ENCODE measurements at places on chromosomes 6 and 20.

- DNase-seq = no peak
Measured at GRCh38 chr6:147805155-147805554, 296.7 kb downstream of the SAMD5 start.

- DNase-seq = peak; percentile 32
Measured at GRCh38 chr20:53834062-53834442, 236.3 kb downstream of the BCAS1 start.

- no peak for DNase-seq
Measured at GRCh38 chr6:163335671-163336545, 78.6 kb upstream of the QKI start.

DNA sequence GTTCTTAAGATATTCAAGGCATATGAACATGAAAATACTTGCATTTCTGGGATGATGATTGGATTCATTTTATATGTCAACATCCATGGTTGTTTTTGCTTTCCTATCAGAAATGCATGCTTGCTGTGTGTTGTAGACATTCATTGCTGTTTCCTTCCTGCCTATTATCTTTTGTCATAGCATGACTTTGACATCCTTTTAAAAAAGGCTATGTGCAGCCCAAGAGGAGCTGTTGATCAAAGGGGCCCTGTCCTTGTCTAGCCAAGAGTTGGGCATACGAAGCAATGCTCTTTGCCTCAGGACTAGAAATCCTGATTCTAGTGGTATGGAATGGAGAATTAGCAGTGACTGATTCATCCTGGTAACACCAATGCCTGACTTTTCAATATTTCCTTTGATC is 143.1 kb downstream of the RNF144B start:
- no peak for DNase-seq

GRCh38 chr6:10415617-10416480 is 975 bp upstream of the TFAP2A start:
- no peak for DNase-seq

- no peak for DNase-seq
Measured at GRCh38 chr6:29941471-29941870, 861 bp upstream of the HLA-A start.

- DNase-seq = peak; percentile 72
Measured at GRCh38 chr6:137389150-137389704, 105.0 kb downstream of the OLIG3 start.

DNA sequence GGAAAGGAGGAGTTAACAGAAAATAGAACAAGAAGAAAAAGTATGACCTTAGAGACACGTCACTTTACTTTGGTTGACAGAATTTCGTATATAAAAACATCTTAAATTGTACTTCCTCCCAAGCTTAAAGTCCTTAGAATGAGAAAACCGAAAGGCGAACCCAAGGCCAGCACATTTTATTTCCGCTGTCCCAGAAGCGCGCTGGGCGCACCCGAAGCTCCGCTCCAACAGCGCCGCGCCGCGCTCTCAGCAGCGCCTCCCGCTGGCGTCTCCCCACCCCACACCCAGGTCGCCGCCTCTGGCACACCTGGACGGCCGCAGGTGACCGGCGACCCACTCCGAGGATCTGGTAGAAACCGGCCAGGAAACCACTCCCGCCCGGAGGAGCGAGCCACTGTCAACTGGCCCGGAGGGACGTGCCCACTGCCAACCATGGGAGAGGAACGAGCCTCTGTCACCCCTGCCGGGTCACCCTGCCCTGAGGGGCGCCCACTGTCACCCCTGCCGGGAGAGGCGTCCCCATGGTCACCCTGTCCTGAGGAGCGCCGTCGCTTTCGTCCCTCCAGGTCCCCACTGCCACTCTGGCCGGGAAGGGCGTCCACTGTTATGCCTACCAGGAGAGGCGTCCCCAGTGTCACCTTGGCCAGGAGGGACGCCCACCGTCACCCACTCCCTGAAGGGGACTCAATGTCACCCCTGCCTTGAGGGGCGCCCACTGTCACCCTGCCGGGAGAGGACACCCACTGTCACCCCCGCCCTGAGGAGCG is 824 bp downstream of the MPC1 start:
- peak; percentile 64 for DNase-seq

DNA sequence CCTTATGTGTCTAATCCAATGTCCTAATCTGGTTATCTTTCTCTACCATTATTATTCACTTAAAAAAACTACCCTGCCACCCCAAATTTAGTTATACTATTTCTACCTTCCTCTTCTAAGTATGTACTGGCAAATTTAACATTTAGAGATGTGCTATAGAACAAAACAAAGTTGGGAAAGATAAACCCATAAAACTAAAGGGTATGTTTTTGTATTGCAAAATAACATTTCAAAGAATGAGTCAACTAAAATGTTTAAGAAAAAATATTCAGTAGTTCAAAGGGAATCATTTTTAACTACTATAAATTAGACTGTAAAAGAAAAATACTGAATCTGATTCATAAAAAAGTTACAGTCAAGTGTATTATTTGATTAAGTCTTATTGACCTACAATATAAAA is 103.0 kb downstream of the LMBRD1 start:
- no peak for DNase-seq

DNA sequence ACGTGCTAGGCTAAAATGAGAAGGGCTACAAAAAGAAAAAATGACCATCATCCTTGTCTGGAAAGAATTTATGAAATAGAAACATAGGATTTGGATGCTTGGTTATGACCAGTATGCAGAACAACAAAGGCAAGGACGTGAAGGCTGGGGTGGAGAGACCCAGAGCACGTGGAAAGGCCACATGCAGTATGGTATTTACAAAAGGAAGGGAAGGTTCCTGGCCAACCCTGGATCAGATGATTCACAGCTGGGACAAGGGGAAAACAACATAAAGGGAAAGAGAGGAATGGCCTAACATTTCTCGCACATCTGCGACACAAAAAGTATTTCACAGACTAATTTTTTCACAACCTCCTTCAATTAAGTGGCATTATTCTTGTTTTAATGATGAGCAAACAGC is 8.2 kb downstream of the STX7 start:
- no peak for DNase-seq

- DNase-seq = no peak
Measured at GRCh38 chr6:18349386-18349785, 37.8 kb upstream of the RNF144B start.

DNA sequence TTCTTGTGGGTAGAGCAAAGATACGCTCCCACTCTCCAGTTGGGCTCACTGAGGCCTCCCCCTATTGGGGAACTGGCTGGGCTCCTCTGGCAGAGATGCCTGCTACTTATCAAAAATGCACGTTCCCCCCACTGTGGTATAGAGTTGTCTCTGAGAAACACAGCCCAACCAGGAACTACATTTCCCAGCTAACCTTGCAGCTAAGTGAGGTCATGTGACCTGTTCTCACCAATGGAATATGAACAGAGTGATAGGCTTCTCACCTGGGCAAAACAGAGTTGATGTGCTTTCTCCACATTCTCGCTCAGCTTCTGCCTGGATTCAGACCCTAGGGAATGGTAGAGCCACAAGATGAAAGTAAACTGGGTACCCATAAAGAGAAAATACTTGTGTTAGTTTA is 49.1 kb upstream of the PTPRT start:
- DNase-seq = no peak

DNA sequence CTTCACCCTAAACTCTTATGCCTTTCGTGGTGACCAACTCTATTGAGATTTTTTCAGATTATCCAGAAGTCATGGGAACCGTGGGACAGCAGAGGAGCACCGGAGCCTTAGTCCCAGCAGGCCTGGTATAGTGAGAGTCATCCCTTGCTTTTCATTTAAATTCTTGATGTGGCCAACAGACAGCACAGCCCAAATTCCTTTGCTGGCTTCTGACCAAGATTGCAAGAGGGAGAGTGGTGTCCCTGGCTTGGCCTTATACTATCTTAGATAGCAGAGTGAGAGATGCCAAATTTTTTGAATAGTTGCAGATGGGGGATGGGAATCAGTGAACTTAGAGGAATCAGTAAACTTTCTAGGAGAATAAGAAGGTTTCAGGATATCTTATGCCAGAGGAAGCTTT is 7.8 kb downstream of the STX11 start:
- no peak for DNase-seq

DNA sequence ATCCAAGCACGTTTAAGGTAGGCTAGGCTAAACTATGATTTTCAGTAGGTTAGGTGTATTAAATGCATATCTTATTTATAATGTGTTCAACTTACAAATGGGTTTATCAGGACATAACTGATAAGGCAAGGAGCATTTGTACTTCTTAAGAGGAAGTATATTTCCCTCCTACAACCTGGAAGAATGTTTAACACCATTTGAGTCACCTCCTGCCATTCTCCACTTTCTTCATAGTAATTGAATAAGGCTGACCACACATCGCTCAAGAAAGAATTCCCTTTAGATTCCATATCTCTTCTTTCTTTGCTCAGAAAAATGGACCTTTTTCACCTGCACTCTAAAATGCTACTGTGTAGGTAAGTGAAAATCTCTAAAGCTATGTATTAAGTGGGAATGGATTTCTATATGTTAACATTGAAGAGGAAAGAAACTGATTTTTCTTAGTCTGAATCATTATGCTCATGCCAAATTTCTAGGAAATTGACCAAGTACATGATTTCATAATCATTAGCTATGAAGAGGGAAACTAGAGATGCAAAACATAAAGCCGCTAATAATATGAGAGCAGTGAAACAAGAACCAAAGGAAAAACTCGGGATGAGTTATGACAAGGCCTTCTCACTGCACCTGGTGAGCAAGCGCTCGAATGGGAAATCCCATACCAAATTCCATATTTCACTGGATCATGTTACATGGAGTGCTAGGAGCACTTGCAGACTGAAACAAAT is 210.4 kb downstream of the ALDH8A1 start:
- DNase-seq = no peak

DNA sequence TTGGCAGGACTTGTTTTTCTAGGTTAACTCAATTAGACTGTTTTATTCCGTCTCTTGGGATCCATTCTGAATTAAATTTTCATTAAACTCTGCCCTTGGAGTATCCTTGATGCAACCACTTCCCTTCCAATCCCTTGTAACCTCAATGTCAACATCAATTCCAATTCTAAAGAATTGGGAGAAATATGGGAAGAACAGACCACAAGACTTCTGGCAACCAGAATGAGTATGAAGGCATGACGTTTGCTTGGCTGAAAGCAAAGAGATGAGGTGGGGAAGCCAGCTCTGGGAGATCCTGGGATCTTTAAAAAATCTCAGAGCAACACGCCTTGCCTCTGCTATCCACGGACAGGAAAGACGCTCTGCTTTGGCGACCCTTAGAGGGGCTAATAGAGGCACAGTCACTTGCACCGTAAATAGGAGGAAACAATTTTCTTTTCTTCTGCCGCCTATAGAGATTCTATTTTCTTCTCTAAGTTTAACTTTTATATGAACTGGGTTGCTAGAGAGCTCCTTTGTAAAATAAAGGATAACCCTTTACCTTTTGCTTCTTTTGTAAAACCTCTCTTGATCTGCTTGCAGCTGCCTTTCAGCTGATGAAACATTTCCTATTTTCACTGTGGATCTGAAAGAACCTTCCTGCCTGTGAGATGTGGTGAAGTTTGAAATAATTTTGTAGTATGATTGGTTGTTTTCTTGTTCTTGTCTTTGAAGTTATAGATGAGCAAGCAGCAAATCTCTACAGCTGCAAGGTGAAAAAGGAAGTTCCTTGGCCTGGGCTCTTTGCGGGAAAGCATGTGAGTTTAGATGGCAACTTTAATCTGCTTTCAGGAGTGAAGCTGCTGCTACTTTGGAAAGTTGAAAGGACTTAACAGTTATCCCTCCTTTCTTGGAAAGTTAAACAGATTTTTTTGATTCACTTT is at the start of gene ASIP:
ASIP (plus strand) TSS at position 731 of the 923 bp plus-strand sequence. CDS start 18,952 bp downstream, outside the sequence.
- no peak for DNase-seq

- DNase-seq = no peak
Measured at GRCh38 chr6:86609549-86610388, 327.6 kb upstream of the HTR1E start.

DNA sequence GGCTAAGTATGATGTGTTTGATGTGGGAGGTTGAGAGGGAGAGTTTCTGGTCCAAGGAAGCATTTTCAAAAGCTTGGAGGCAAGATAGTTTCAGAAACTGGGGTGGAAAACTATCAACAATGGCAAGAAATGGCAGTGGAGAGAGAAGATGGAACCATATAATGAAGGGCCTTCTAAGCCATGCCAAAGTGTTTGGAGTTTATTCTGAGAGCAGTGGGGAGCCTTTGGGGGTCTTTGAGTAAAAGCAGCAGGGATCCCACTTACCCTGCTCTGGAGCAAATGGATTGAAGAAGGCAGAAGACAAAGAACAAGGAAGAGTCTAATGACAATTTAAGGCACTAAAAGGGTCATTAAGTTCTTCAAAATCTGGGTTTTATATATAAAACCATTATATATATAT is 538.9 kb downstream of the UTRN start:
- DNase-seq = no peak

DNA sequence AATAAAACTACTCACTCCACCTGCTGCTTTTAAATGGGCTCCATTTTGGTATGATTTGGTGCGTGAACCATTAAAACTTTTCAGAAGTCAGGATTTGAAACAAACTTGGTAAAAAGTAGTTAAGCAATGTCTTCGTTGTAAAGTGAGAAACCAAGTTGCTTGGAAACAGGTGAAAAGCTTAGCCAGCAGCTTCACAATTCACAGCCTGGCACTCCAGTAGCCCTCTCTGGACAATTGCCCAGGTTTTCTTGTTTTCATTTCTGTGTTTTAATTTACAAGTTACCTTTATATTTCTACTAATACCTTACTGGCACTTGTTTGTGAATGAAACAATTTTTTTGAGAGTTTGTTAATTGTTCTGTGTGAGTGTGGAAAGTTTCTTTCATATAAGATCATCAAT is 12.8 kb downstream of the NT5E start:
- DNase-seq = no peak

- DNase-seq = no peak
Measured at GRCh38 chr6:166197361-166197760, 29.7 kb upstream of the TBXT start.

- DNase-seq = no peak
Measured at GRCh38 chr6:163752446-163752845, 337.9 kb downstream of the QKI start.

- no peak for DNase-seq
Measured at GRCh38 chr6:11771473-11772048, 7.0 kb downstream of the ADTRP start.

GRCh38 chr6:48695872-48696271 is 584.9 kb upstream of the PTCHD4 start:
- no peak for DNase-seq

GRCh38 chr6:44788387-44788981 is 401.0 kb downstream of the CDC5L start:
- no peak for DNase-seq

GRCh38 chr6:163764565-163764964 is 350.0 kb downstream of the QKI start:
- no peak for DNase-seq

Measured in CD4-positive, alpha-beta T cell treated with Interferon alpha-2 for 1 hour (primary cell).